ENCODE measurements at places on chromosomes 6 and 20.
A peak's percentile ranks its signal among the peaks of the same experiment; 100 is the strongest.

GRCh38 chr6:153862139-153862538 lies 176.9 kb upstream of the OPRM1 start:
- no peak for DNase-seq

- DNase-seq: no peak
Measured at GRCh38 chr20:20267685-20268370, 100.1 kb upstream of the INSM1 start.

DNA sequence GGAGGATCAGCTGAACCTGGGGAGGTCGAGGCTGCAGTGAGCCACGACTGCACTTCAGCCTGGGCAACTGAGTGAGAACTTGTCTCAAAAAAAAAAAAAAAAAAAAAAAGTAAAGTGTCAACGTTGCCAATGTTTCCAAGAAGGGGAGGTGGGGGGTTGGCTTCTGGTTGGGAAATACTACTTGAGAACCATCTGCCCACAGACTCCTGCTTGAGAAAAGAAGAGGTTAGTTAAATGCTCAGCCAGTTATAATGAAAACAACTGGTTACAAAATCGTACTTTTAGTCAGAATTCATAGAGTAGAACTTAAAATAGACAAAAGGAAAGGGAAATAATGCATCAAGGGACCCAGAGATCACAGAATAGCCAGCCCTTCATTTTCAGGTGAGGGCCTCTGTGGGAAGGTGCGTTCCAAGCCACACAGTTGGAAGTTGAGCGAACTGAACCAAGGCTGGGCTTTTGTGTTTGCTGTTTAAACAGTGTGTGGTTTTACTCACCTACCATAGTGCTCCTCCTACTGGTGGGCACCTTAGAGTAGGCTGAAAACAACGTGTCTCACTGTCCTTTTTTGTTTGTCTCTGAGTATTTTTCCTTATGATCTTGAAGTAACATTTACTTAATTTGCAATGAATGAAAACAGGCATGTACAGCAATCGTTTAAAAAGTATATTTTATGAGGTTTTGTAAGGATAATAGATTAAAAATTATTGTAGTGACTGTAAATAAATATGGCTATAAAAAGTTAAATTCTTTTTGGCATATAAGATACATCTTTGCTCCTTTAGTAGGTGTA lies 200.7 kb downstream of the BCAS1 start:
- DNase-seq: peak; percentile 26

DNA sequence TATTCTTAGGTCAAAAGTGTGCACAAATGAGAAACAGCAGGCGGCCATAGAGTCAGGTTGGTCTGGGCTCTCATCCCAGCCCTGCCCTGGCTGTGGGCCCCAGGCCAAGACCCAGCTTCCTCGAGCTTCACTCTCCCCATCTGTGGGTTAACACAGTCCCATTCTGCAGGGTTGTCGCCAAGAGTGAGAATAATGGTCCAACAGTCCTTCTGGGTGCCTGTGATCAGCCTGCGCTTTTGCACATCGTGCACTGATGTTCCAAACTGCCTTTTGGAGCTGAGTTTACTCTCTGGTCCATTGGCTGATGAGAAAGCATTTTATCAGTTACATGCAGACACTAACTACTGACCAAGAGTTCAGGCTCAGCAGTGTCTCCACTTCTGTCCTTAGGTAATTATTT lies 82.6 kb downstream of the INSM1 start:
- DNase-seq: peak; percentile 78

DNA sequence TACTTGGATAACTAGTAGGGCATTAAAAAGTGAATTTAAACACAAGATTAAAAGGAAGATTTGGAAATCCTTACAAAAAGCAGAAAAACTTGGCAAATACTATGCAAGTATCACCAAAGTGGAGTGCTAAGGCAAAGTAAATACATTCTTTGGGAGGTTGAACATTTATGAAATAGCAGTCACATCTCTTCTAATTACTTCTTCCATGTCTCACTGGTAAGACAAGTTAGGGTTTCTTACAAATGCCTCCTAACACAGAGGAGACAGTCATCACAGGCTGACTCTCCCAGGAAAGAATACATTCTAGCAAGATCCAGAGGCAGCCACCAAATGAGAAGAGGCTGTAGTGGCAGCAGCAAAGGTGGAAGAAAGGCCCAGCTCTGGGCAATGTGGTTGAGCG lies 298.2 kb downstream of the BTBD9 start:
- DNase-seq: no peak

DNA sequence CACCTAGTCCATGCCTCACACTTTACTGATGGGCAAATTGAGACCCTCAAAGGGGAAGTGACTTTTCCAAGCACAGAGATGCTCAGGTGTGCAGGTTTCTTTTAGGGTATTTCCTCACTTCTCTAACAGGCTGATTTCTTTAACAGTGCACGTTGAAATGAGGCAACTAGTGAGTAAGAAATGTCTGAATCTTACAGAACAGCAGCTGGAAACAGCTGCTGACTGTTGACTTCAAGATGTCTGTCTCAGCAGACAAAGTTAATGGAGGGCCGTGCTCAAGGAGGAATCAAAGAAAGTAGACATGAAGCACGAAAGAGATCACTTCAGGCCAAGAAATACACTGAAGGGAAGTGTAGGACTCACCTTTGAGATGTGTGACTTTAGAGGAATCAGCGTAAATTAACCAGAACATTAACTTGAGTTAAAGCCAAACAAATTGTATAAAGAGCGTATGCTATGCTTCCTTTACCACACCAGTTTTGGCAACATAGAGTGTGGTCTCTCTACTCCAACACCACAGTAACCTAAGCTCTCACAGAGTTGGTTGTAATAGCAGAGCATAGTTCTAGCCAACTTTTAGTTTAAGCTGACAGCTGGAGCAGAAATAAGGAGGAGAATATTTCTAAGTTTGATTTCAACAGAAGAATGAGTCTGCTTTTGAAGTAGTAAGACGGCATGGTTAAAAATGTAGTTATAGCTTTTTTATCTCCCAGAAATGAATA lies 60.9 kb downstream of the SAMD3 start:
- no peak for DNase-seq

GRCh38 chr6:3940703-3941102 lies 91.5 kb downstream of the FAM50B start:
- peak; percentile 47 for DNase-seq

GRCh38 chr6:118408863-118409262 lies 139.2 kb upstream of the PLN start:
- no peak for DNase-seq

DNA sequence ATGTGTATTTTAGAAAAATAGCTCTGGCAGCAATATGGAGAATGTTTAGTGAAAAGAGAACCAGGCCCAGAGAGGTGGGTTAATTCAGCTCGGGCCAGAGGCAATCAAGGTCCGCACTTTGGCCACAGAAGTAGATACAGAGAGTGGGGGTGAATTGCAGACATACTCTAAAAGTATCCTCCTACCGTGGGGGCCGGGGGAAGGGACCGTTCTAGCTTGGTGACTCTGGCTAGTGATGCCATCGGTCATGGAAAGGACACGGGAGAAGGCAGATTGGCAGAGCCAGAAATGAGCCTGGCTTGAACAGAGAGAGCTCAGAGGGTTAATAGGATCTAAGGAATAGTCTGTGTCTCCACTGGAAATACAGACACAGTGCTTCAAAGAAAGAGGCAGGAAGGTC lies 173.1 kb downstream of the MTHFD1L start:
- DNase-seq: no peak

- no peak for DNase-seq
Measured at GRCh38 chr6:112044856-112045255, 9.0 kb upstream of the CCN6 start.

GRCh38 chr6:83867527-83868161 lies 8.2 kb downstream of the CYB5R4 start:
- no peak for DNase-seq

GRCh38 chr6:83443516-83443915 lies 12.7 kb upstream of the ME1 start:
- DNase-seq: no peak

- DNase-seq: peak; percentile 74
Measured at GRCh38 chr20:44805979-44806620, 4.2 kb downstream of the RIMS4 start.

DNA sequence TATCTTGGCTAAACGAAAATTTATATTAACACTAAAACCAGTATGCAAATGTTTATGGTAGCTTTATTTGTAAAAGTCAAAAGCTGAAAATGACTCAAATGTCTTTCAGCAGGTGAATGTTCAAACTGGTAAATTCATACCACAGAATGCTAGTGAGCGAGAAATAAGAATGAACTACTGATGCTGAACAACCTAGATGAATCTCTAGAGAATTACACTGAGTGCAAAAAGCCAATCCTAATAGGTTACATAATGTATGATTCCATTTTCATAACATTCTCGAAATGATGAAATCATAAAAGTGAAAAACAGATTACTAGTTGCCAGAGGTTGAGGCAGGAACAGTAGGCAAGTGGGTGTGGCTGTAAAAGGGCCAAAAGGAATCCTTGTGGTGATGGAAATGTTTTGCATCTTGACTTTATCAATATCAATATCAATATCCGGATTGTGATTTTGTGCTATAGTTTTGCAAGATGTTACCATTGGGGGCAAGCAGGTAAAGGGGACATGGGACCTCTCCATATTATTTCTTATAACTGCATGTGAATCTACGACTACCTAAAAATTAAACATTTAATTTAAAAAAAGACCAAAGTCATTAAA lies 26.1 kb downstream of the ZNF311 start:
- no peak for DNase-seq

- no peak for DNase-seq
Measured at GRCh38 chr6:15892369-15892768, 229.5 kb upstream of the DTNBP1 start.

- no peak for DNase-seq
Measured at GRCh38 chr6:30703011-30703410, 12.2 kb upstream of the NRM start.

- DNase-seq: no peak
Measured at GRCh38 chr6:134551245-134551960, 233.5 kb upstream of the SGK1 start.

DNA sequence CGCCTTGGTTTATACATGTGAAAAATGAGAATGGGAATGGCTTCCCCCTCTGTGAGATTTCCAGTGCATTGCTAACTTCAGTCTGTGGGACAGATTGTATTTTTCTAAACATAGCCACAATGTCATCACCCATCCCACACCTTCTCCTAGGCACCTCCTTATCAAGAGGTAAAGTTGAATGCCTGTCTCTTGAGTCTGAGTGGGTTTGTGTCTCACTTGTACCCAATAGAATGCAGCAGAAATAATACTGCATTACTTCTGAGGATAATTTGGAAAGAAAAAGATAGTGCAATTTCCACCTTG lies 27.9 kb downstream of the RIN2 start:
- no peak for DNase-seq

DNA sequence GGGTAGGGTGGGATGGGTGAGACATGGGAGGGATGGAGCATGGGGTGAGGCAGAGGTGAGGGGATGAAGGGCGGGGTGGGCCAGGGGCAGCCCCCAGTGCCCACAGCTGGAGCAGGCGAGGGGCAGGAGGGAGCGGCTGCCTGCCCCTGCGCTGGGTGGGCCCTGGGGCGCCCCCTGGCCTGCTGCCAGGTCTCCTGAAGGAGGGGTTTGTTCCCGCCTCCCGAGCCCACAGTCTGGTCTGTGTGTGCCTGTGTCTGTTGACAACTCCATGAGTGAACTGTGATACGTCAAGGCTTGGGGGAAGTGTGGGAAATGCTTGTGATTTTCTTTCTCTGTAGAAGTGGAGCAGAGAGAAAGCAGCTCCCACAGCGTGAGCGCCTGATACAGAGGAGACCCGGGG lies 10.9 kb upstream of the MRGBP start:
- DNase-seq: no peak

GRCh38 chr6:153568628-153569027 lies 437.5 kb upstream of the RGS17 start:
- no peak for DNase-seq

DNA sequence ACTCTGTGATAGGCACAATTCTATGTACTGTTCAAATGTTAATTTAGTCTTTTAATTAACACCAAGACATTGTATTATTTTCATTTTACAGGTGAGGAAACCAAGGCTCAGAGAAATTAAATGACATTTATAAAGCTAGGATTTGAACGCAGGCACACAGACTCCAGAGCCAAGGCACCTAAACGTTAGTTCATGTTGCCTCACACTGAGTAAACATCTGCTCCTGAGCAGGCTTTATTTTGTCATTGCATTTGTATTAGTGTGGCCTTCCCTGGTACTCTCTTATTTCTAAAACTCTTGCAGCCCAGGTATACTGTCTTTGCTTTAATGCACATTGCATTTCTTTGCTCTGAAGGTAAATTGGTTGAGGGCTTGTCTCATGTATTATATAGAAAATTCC lies 263.1 kb upstream of the FLRT3 start:
- DNase-seq: no peak

All from amygdala (tissue), 56 donors.